Dermis microvascular lymphatic vessel endothelial cell (primary cell): ENCODE measurements at places on chromosomes 2 and 18. TPM values are rescaled to one million over a fixed set of nuclear protein-coding genes. Genes with fewer than 3 reads are reported as not detected.

The PLCL1 gene
- 0.76 and 1.0 TPM in 2 replicates for total RNA-seq

The KLHL30 gene
- not detected in 2 replicates for total RNA-seq

The ABCG5 gene
- total RNA-seq: not detected in 2 replicates

The DPP4 gene
- total RNA-seq: 67.4 and 73.6 TPM in 2 replicates

The MROH2A gene
- not detected in 2 replicates for total RNA-seq

The LTBP1 gene
- total RNA-seq: 22.1 and 82.4 TPM in 2 replicates

The TSGA10 gene
- total RNA-seq: 1.3 and 1.7 TPM in 2 replicates
